ENCODE measurements at places on chromosomes 16 and 17.

DNA sequence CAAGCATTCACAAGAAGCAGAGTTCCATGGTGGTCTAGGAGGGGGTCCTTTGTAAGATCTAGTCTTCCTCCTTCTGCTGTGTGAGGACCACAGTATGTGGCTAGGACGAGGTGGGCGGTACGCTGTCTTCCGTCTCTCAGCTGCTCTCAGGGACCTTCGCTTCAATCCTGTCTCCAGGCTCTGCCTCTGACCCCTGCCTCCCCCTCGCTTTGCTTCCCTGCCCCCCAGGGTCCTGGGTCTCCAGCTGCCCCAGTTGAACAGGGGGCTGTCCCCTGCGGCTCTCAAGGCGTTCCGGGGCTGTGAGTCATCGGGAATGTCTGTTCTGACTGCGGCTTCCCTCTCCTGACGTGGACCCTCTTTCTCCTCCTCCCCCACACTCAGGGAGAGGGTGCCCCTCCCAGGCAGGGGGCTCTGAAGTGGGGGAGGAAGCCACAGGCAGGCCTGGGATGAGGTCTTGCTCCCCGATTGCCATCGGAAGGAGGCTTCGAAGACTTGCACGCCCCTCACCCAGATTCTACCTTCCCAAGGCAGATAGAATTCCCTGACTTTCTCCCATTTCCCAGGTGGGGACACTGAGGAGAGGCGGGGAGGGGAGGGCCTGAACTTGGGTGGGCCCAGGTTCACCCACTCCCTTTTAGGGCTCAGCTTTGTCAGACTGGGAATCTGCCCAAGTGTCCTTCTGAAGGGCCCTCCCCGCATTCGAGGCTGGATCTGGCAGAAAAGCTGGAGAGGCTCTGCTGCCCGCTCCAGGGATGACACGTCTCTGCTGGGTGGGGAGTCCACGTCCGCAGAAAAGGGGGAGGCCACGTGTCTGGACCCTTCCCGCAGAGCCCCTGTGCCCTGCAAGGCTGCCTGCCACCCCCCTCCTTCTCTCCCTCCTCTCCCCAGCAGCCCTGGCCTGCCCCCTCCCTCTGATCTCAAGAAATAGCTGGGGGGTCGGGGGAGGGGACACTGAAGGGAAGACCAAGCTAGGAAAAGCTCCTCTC is 9.1 kb upstream of the COL1A1 start:
- peak; percentile 94 for DNase-seq

GRCh38 chr16:51655249-51655648 is 504.2 kb upstream of the SALL1 start:
- DNase-seq, result no peak

DNA sequence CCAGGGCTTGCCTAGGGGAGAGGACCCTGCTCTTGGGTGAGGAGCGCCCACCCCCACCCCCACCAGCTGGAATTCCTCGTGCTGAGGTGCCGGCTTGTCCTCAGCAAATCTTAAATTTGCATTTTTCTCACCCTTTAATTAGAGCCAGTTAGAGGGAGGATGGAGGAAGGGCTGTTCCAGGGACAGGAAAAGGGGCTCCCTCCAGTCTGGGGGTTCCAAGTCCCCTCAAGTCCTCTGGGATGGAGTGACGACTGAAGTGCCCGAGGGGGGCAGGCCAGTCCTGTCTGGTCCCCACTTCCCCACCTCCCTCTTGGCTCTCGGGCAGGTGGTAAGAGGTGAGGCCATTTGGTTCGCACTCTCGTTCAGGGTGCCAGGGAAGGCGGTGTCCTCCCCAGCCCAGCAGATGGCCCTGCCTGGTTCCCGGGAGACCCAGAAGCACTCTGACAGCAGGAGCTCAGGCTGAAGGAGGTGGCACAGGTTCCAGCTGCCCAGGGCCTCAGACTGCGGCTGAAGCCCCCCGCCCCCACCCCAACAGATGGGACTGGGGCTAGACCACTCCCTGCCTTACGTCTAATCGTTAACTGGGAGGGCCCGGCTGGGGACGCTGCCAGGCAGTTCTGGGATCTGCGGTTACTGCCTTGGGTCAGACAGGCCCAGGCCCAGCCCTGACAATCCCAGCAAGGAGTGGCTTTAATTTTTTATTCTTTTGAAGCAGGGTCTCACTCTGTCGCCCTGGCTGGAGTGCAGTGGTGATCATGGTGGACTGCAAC is 2.2 kb downstream of the RAB26 start:
- DNase-seq, result no peak

- DNase-seq, result no peak
These were observed 17.6 kb downstream of the SRCIN1 start for GRCh38 chr17:38587947-38588787.

DNA sequence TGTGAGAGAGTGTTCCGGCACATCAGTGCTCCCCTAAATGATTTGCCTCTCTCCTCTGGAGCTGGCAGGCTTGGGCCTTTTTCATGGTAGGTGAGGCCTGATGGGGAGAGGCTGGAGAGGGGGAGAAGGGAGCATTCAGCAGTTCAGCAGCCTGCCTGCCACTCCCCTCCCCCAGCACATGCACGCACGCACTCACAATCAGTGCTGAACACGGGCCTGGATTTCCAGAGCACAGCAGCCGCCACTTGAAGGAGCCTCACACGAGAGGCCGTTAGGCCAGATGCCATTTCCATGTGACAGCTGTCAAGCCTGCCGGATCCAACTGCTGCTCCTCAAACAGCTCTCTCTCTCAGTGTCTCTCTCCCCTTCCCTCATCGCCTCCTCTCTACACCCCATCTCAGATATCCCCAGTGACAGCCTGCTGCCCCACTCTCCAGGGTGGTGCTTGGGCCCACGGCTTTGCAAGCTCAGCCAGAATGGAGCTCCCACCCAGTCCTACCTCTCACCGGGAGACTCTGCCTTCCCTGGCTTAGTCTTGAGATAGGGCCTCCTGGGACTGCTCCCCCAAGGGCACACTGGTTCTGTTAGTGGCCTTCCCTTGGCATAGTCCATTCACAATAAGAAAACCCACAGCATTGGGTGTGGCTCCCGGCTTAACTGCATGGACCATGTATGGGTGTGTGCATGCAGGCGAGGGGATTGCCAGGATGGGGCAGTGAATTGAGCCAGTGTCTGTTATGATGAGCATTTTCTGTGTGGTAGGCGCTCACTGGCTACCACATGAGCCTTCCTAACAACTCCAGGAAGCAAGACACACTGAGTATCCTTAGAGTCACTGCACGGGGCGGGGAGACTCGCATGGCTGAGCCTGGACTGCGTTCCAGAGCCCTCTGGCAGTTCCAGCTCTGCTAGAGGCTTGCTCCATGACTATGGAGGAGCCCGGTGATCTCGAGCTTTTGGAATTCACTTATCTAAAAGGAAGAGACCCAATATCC is 226.2 kb downstream of the CCDC182 start:
- peak; percentile 33 for DNase-seq

DNA sequence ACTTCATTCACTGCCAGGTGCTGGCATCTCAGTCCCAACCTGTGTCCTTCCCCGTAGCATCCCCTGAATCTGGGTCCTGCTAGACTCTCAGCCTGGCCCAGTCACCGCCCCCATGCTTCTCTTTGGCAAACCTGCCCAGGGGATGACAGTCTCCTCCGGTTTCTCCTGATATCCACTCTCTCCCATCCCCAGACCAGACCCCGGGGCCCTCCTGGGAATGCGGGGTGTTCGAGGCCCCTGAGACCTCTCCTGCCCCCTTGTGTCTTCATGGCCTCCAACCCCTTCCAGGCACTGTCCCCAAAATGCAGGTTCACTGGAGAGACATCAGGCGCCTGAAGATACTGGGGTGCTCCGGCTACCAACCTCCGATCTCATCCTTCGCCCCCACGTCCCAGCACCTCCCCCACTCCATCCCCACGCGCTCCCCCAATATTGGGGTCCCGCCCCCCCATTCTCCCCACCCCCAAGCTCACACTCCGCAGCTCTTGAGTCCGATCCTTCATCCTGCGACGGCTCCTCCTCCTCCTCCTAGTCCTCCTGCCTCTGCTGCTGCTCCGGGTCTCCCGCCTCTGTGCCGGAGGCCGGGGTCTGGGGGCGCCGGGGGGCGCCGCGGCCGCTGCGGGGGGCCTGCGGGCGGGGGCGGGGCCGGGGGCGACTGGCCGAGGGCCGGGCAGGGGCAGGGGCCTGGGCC is 399 bp downstream of the STX1B start:
- DNase-seq, result no peak

GRCh38 chr16:22751685-22752084 is 62.3 kb upstream of the HS3ST2 start:
- no peak for DNase-seq

DNA sequence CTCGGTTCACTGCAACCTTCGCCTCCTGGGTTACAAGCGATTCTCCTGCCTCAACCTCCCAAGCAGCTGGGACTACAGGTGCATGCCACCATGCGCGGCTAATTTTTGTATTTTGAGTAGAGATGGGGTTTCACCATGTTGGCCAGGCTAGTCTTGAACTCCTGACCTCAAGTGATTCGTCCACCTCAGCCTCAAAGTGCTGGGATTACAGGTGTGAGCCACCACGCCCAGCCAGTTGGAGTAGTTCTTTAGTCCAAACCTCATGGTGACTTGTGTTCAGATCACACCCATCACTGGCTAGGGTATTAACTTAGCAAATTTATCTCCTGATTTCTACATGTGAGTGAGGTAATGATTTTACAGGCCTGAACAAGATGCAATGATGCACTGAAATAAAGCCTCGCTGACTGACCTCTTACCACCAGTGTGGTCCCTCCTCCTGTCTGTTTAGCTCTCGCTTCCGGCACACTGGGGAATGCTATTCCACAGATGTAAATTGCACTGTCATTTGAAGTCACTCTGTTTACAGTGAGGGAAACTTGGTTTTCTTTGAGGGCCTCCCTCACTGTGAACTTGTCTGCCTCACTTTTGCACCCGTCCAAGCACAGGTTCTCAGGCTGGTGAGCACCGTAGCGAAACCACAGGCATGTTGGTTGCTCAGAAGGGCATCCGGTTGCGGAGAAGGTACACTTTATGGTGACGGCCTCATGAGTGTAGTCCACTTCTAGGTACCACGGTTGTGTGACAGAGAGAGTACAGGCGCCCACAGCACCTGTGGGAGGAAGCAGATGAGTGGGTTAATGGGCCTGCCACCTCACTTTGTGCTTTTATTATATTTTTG is 5.5 kb downstream of the IGSF6 start:
- no peak for DNase-seq

DNA sequence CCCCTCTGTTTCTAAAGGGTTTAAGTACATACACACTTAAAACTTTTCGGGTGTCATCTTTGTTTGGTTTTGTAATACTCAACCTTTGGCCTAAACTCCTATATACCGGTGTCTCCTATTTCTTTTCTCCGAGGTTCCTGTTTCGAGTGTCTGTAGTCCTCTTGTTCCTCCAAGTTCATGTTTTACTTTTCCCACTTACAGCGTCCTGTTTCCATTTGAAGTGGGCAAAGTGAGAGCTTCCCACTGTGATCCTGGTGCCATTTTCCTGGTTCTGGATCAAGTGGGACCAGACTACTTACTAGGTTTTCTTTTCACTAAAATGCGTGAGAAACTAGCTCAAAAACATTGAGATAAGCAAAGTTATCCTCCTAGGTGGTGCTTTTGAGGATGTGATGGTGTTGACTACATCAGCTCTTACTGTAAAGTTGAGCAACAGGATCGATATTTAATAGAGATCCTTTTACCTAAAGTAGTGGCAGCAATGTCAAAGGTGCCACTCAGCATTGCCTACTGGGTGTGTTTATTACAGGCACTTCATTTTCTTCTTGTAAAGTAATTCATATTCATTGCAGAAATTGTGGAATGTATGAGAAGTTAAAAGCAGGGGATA is 1.3 kb downstream of the PSMD3 start:
- DNase-seq, result no peak

GRCh38 chr17:17096438-17097178 is 54.4 kb downstream of the MPRIP start:
- no peak for DNase-seq

- no peak for DNase-seq
These were observed 96.4 kb downstream of the ABCC6 start for GRCh38 chr16:16126896-16127295.

- peak; percentile 100 for DNase-seq
These were observed 16.5 kb downstream of the CRISPLD2 start for GRCh38 chr16:84836234-84836647.

DNA sequence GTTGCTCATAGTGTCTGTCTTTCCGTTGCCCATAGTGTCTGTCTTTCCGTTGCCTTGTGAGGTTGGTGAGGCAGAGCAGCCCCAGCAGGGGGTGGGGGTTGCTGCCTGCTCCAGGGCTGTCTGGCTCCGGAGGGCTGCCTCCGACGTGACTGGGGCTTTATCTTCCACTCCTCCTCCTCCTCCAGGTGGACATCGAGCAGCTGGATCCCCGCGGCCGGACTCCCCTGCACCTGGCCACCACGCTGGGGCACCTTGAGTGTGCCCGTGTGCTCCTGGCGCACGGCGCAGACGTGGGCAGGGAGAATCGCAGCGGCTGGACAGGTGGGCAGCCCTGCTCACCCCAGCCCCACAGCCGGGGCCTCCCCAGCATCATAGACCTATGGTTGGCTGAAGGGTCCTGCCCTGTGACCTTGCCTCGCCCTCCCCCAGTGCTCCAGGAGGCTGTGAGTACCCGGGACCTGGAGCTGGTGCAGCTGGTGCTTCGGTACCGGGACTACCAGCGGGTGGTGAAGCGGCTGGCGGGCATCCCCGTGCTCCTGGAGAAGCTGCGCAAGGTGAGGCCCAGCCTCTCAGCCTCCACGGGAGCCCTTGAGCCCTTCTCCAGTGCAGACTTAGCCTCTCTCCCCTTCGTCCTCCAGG is 14.7 kb downstream of the ANKRD13B start:
- no peak for DNase-seq

DNA sequence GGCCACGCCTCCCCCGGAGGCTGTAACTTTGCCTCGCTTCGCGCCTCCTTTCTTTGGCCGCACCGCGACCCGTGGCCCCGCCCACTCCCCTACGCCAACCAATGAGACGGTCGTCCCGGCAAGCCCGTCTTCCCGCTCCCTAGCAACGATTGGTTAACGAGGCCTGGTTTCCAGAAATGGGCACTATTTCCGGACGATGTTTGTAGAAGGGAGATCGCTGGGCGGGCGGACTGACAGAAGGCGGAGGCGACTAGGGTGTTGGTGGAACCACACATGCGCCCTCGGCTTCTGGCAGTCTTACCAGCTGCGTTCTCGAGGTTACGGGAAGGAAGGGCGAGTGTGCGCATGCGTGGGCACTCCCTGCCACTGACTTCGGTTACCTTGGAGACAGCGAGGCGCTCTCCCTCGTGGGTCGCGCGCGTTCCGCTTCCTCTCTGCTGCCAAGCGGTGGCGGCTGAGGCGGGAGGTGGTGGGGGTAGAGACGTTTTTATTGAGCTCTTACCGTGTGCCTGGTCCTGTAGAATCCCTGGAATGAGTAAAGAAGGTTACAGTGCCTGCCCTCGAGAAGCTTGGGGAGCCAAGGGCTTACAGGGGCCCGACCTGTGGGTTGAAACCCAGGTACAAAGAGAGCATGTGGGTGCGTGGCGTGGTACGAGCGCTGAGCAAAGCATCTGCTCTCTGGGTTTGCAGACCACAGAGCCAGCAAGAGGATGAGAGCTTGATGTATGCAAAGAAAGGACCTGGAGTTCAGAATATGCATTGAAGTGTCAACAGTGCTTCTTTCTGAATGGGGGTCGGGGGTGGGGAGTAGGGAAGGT is 500 bp upstream of the MAP3K14 start:
- DNase-seq, result peak; percentile 100

GRCh38 chr16:59701963-59702930 is 968.1 kb upstream of the GOT2 start:
- no peak for DNase-seq

- DNase-seq, result no peak
These were observed 580 bp downstream of the RANGRF start for GRCh38 chr17:8289103-8289397.

- no peak for DNase-seq
These were observed 10.8 kb upstream of the LPCAT2 start for GRCh38 chr16:55498101-55498500.

All from AG04449 (cell line).